CD4-positive, alpha-beta T cell treated with Interleukin-4 for 4 hours (primary cell): ENCODE measurements at places on chromosomes 2 and 18.

DNA sequence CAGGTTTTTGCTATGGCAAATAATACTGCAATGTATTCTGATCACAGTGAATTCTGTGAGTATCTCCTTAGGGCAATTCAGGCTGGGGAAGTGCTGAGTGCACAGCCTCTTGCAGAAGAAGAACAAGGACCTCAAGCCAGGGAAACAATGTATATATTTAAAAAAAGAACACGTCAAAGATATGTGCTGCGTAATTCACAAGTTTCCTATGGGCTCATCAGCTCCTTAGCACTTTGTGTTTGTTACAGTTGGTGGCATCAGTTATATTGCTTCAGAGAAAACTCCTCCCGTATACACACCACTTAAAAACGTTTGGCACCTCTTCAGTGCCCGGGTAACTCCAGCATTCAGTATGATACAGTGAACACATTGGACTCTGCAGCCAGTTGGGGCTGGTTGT is 16.5 kb upstream of the MARCO start:
- no peak for DNase-seq

GRCh38 chr2:169572821-169573159 is 875 bp downstream of the FASTKD1 start:
- DNase-seq = no peak

- no peak for DNase-seq
Measured at GRCh38 chr2:3291113-3291512, 86.5 kb downstream of the EIPR1 start.

GRCh38 chr2:36607947-36608346 is 10.0 kb upstream of the FEZ2 start:
- no peak for DNase-seq

DNA sequence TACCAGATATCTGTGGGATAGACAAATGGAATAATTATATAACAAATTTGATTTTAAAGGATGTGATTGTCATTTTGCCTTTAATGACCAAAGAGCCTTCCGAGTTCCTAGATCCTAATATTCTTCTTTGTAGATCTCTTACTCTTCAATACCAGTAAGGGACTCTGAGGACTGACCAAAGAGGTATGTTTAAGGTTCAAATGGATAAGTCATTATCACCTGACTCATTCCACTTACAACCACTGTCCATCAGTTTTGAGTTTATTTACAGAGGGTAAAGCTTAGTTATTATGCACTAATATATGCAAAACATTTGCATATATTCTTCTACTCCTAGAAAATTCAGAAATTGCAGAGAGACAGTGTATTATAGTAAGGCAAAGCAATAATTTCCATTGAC is 62.7 kb downstream of the CCDC148 start:
- no peak for DNase-seq

GRCh38 chr18:41875094-41875780 is 79.8 kb upstream of the PIK3C3 start:
- DNase-seq = no peak

GRCh38 chr2:170930991-170931266 is 1.9 kb downstream of the GORASP2 start:
- no peak for DNase-seq

- DNase-seq = no peak
Measured at GRCh38 chr18:10006311-10006893, 92.6 kb downstream of the VAPA start.

GRCh38 chr2:27208486-27209050 is 3.3 kb upstream of the ATRAID start:
- DNase-seq = no peak

GRCh38 chr2:46360303-46360702 is 63.1 kb downstream of the EPAS1 start:
- no peak for DNase-seq

GRCh38 chr18:55047546-55047945 is 88.3 kb upstream of the CCDC68 start:
- DNase-seq = no peak

DNA sequence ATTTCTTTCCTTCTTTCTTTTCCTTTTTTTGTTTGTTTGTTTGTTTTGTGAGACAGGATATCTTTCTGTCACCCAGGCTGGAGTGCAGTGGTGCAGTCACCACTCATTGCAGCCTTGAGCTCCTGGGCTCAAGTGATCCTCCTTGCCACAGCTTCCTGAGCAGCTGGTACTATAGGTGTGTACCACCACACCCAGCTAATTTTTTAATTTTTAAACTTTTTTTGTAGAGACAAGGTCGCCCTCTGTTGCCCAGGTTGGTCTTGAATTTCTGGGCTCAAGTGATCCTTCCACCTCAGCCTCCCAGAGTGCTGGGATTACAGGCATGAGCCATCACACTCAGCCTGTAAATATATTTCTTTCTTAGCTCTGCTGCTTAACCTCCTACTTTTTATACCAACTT is 83.4 kb upstream of the CYP20A1 start:
- DNase-seq = peak; percentile 11

GRCh38 chr2:118737684-118738083 is 109.8 kb downstream of the EN1 start:
- no peak for DNase-seq

- no peak for DNase-seq
Measured at GRCh38 chr2:149808556-149808955, 221.0 kb upstream of the MMADHC start.

GRCh38 chr2:53129851-53130250 is 637.8 kb upstream of the CHAC2 start:
- DNase-seq = no peak

DNA sequence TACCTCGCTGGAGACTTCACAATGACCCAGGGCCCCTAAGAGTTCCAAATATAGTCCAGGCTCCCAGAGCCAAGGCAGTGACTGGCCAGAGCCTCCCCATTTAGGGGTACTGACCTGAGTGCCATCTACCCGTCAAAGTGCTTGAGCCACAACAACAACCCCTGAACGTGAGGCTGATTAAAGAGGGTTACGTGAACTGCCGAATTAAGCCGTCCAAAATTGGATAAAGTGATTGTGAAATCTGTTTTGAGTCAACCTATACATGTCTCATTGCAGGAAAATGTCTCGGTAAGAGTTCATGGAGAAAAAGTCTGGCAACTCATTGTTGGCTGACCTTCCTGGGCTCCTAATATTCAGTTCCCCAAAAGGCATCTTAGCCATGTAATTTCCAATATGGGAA is 116.3 kb downstream of the TTC32 start:
- DNase-seq = no peak

DNA sequence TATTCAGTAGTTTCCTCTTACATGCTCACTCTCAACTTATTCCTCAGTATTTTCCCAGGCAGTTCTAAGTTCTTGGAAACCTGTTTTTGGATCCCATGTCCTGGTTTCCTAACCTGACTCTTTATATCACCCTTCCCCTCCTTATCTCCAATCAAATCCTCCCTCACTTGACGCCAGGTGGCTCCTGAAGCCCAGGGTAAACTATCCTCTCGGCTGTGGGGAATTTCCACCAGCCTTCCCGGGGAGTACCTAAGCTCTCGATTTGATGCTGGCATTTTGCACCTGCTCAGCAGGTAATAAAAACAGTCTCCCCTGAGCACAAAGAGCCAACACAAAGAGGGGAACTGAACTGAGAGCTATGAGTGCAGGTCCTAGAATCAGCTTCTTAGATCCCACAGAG is 538.0 kb downstream of the SLC4A3 start:
- no peak for DNase-seq

DNA sequence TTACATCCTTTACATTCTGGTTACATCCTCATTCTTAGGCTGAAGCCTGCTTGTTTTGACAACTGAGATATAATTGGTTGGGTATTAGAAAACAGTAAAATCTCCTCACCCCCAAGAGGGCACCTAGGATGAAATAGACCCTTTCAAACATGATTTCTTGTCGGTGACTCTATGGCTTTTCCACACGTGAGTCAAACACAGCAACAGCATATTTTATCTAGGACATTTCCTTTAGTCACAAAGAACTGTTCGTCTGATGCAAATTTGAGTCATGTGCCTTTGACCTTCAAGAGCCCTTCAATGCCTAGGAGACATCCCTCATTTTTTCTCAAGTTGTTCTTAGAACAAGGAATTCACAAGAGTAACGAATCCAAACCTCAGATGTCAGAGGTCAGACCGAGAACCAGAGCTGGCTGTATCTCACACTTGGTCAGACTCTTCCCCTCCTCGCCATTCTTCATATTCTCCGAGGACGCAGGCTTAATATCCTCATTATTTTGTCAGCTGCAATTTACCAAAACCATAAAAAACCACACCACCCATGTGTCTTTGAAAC is 60.5 kb upstream of the ALKAL2 start:
- DNase-seq = no peak

DNA sequence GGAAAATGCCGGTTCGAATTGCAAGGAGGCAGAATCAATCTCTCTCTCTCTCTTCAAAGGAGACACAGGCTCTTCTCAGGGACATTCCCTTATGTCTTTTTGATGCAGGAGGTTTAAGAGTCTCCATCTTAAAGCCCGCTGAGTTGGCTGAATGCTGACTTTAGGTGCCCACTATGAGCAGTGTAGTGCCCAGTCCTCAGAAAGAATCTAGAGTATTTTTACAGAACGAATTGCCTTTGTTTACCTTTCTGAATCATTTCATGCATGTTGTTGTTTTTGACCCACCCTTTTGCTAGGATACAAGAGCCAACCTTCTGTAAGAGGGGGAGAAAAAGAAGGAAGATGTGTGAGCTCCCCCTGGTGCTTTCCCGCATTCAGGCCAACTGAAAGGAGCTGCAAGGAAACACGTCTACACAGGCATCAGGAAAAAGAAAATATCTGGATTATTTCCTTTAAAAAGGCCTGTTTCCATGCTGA is 193.5 kb upstream of the TCF4 start:
- no peak for DNase-seq

- no peak for DNase-seq
Measured at GRCh38 chr2:1328684-1329083, 84.6 kb upstream of the TPO start.

DNA sequence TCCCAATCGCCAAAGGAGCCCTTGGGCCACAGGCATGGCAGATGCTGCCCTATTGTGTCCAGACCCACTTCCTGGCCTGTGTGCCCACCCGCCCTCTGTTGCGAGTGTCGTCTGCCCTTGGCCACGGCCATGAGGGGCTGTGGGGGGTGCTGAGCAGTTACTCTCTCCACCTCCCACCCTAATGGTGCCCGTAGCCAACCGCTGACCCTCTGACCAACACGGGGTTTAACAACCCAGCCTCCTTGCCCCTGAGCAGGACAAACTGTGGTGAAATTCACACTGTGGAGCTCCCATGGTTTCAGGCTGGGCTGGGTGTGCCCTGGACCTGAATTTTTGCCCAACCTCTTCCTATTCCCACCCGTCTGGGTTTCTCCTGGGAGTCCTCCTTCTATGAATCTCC is 145.7 kb upstream of the HDAC4 start:
- DNase-seq = no peak

- peak; percentile 65 for DNase-seq
Measured at GRCh38 chr18:75216212-75216910, 5.8 kb downstream of the TSHZ1 start.

DNA sequence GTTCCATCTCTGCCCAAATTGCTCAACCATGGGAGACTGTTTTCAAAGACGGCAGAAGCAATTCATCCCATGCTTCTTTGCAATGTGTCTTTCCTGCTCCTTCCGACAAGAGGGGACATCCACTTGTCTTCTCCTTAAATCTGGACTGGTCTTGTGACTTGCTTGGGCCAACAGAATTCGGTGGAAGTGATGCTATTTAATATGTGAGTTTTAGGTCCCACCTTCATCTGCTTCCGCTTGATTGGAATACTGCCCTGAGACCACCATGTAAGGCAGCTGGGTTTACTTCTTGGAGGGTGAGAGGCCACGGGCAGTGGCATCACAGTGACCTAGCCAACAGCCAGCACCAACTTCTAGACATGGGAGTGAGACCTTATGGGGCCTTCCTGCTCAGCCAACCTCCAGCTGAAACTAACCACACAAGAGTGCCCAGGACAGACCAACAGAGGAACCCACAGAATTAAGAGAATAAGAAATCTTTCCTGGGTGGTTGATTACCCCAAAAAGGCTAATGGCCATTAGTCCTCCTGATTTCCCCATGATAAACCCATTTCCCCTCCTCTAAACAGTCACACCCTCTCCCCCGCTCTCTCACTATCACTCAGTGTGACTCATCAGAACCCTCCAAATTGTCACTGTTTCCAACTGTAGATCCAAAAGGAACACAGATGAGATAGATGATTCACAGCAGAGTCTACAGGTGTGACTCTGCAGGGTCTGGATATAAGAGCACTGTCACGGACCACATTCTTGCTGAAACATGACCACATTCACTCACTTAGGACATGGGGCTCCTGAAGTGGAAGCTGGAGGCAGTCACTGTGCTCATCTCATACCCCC is 16.2 kb upstream of the RHOB start:
- no peak for DNase-seq

- no peak for DNase-seq
Measured at GRCh38 chr18:1014509-1014908, 109.8 kb downstream of the ADCYAP1 start.

DNA sequence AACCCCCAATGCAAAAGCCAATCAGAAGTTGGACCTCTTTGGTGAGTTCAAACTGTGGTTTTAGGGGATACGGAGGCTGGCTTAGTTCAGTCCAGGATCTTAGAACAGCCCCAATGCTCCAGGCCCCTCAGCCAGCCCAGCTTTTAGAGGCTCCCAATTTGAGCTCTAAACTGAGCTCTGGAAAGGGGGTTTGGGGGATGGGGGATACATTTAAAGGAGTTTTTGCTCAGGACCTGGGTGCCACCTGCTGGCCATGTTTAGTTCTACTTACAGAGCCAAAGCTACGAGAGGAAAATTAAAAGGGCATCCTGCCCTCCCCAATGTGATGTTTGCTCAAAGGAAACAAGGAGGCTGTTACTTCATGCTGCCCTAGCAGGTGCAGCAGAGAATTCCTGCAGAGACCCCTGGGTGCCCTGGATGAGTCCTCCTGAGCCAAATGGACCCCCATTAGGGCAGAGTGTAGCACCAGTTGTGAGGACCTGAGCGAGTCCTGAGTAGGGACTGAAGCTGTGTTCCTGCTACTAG is 15.9 kb upstream of the TMEM214 start:
- peak; percentile 24 for DNase-seq

GRCh38 chr2:28442328-28442727 is 49.7 kb downstream of the FOSL2 start:
- no peak for DNase-seq

GRCh38 chr2:216139884-216140283 is 30.7 kb downstream of the XRCC5 start:
- DNase-seq = peak; percentile 42

GRCh38 chr18:62867534-62867933 is 152.2 kb downstream of the PHLPP1 start:
- no peak for DNase-seq

- DNase-seq = no peak
Measured at GRCh38 chr2:11466307-11467128, 557 bp upstream of the E2F6 start.
